ENCODE measurements at places on chromosomes 2 and 18. TPM values are rescaled to one million over a fixed set of nuclear protein-coding genes. Genes with fewer than 3 reads are reported as not detected.

Gene MOGAT1
- polyA plus RNA-seq: not detected

Gene COX7A2L
- 172 TPM for polyA plus RNA-seq

Gene NAT8
- not detected for polyA plus RNA-seq

Gene ASPRV1
- polyA plus RNA-seq: 0.99 TPM

Gene SCG2
- not detected for polyA plus RNA-seq

Gene CCDC85A
- polyA plus RNA-seq: not detected

Gene LDLRAD4
- polyA plus RNA-seq: 8.1 TPM

Gene KCNE4
- polyA plus RNA-seq: not detected

Gene SLC4A3
- not detected for polyA plus RNA-seq

Gene AKAIN1
- polyA plus RNA-seq: not detected

Gene DNAH6
- 0.39 TPM for polyA plus RNA-seq

Gene RIT2
- polyA plus RNA-seq: not detected

Gene GALNT14
- not detected for polyA plus RNA-seq

Gene TMEM17
- polyA plus RNA-seq: not detected

Gene FLACC1
- 0.97 TPM for polyA plus RNA-seq

Gene STARD7
- 147 TPM for polyA plus RNA-seq

Gene EN1
- not detected for polyA plus RNA-seq

Gene ALPI
- not detected for polyA plus RNA-seq

All from CD8-positive, alpha-beta memory T cell (primary cell).